ENCODE measurements at places on chromosomes 3 and 15.

GRCh38 chr3:182294256-182294655 is 499.0 kb upstream of the ATP11B start:
- H3K4me3 ChIP-seq: no peak overlapping the region
- no peak overlapping the region for H3K27ac ChIP-seq
- H3K27me3 ChIP-seq: no peaks in the 10 kb centered on the region
- no peaks in the 10 kb centered on the region for H3K4me1 ChIP-seq
- no peak for DNase-seq

DNA sequence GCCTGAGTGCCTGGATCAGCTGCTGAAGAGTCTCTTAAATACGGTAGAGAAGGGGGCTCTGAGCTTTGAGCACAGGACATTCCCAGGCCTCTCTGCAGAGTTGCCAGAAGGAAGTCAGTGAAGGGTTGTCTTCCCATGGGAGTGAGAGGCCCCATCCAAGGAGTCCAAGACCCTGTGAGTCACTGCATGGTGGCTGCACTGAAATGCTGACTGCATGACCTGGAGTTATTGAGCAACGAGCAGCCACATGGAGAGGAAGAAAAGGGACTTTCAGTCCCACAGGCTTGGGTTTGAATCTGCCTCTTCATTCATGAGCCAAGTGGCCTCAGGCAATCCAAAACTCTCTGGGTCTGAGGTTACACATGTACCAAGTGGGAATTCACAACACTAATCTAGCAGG is 69.6 kb upstream of the RASGRF1 start:
- H3K27me3 ChIP-seq: peaks cover 7% of the 10 kb centered on the region
- H3K36me3 ChIP-seq: no peaks in the 10 kb centered on the region
- H3K27ac ChIP-seq: no peak overlapping the region
- H3K4me1 ChIP-seq: no peaks in the 10 kb centered on the region
- H3K4me3 ChIP-seq: no peak overlapping the region

DNA sequence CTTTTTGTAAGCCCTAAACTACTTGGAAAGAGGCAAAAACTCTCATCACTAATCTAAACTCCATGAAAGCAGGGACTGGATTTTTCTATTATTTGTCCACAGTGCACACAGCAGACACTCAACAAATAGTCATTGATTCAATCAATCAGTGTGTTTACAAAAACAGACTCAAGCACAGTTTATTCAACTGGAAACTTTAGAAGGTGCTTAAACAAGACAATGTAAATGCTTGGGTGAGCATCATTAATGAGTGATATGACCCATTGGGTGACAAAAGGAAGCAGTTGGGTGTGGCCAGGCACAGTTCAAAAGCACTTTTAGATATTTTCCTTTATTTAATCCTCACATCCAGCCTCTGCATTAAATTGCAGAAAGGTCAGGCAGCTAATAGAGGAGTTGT is 32.0 kb upstream of the PPP4R2 start:
- no peak overlapping the region for H3K27ac ChIP-seq
- no peaks in the 10 kb centered on the region for H3K27me3 ChIP-seq
- no peak for DNase-seq
- H3K4me1 ChIP-seq: peaks cover 35% of the 10 kb centered on the region
- no peak overlapping the region for H3K4me3 ChIP-seq

DNA sequence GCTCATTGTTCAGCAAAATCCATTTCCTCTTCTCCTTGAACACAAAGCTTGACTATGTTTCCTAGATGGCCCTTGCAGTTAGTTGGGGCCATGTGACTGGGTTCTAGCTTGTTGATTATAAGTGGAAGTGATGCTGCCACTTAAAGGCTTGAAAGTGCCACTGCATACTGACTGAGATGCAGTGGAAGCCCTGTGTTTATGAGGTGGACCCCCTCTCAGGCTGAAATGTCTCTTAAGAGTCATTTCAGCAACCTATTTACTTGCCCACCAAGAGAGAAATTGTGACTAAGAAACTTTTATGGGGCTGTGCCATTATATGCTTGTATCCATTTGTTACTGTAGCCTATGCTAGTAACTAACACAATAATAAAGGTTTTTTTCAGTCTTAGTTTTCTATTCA is 8.4 kb upstream of the ANP32A start:
- H3K4me3 ChIP-seq: no peak overlapping the region
- no peaks in the 10 kb centered on the region for H3K36me3 ChIP-seq
- H3K27ac ChIP-seq: no peak overlapping the region
- H3K4me1 ChIP-seq: peaks cover 15% of the 10 kb centered on the region

DNA sequence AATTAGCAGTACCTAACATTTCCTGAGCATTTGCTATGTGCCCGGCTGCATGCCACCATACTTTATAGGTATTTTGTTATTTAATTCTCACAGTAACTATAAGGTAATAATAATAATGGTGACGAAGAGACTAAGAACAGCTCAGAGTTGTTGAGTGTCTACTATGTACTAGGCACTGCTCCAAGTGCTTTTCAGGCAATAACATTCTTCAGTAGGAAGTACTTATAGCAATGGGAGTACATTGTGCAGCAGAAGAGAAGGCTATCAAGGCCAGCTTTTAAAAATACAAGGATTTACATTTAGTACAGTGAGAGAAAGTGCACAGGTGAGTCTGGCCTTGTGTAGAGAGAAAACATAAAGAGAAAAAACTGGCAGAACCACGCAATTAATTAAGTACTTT is 647.4 kb downstream of the FHIT start:
- H3K4me3 ChIP-seq: no peak overlapping the region
- H3K36me3 ChIP-seq: no peaks in the 10 kb centered on the region
- no peaks in the 10 kb centered on the region for H3K27me3 ChIP-seq
- peaks cover 6% of the 10 kb centered on the region for H3K4me1 ChIP-seq
- DNase-seq: no peak
- no peak overlapping the region for H3K27ac ChIP-seq

- H3K27me3 ChIP-seq: peaks cover 20% of the 10 kb centered on the region
- H3K36me3 ChIP-seq: no peaks in the 10 kb centered on the region
- H3K4me3 ChIP-seq: no peak overlapping the region
- no peak for DNase-seq
- no peak overlapping the region for H3K27ac ChIP-seq
- no peaks in the 10 kb centered on the region for H3K4me1 ChIP-seq
Observed at GRCh38 chr3:155664925-155665695, 79.8 kb downstream of the PLCH1 start.

GRCh38 chr3:53167418-53168174 is 6.6 kb downstream of the PRKCD start:
- H3K36me3 ChIP-seq: no peaks in the 10 kb centered on the region
- no peaks in the 10 kb centered on the region for H3K27me3 ChIP-seq
- DNase-seq: no peak

DNA sequence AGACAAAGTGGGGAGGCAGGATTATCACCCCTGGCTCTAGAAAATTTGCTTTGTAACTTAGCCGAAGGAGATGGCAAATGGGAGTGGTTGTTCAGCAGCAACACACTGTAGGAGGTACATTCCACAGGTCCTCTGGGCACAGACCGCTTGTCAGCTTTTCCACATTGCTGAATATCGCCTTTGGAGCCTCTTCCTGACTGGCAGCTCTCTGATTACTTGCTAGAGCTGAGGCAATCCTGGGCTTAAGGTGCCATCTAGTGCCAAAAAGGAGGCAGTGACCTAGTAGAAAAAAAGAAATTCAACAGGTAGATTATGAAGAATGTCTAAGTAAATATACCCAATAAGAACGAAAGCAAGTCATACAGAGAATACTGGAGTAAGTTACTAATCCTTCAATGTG is 13.1 kb upstream of the SCN5A start:
- H3K36me3 ChIP-seq: no peaks in the 10 kb centered on the region
- no peak overlapping the region for H3K4me3 ChIP-seq
- no peak overlapping the region for H3K27ac ChIP-seq
- no peaks in the 10 kb centered on the region for H3K4me1 ChIP-seq

GRCh38 chr3:150324788-150325187 is 83.3 kb upstream of the TSC22D2 start:
- DNase-seq: no peak
- H3K4me1 ChIP-seq: no peaks in the 10 kb centered on the region
- H3K36me3 ChIP-seq: no peaks in the 10 kb centered on the region
- no peak overlapping the region for H3K27ac ChIP-seq

DNA sequence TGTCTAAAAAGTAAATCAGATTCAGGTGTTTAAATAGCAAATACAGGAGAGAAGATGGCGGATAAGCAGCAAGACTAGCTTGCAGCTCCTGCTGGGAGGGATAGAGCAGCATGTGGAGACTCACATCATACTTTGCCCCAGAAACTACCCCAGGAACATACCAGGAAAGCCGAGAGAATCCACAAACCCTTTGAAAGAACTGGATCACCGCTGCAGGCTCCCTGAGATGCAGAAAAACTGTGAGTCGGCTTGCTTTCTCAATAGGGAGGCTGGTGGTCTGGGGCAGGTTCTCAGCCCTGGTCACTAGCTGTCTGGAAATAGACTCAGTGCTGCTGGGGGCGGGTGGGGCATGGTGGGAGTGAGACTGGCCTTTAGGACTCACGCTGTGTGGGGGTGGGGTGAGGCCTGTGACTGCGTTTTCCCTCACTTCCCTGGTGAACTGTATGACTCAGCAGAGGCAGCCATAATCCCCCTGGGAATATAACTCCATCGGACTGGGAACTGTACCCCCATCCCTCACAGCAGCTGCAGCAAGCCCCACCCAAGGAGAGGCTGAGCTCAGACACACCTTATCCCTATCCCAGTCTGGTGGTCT is 142.8 kb downstream of the CNTN6 start:
- H3K4me3 ChIP-seq: no peak overlapping the region
- H3K27ac ChIP-seq: no peak overlapping the region
- no peak for DNase-seq
- no peaks in the 10 kb centered on the region for H3K27me3 ChIP-seq

DNA sequence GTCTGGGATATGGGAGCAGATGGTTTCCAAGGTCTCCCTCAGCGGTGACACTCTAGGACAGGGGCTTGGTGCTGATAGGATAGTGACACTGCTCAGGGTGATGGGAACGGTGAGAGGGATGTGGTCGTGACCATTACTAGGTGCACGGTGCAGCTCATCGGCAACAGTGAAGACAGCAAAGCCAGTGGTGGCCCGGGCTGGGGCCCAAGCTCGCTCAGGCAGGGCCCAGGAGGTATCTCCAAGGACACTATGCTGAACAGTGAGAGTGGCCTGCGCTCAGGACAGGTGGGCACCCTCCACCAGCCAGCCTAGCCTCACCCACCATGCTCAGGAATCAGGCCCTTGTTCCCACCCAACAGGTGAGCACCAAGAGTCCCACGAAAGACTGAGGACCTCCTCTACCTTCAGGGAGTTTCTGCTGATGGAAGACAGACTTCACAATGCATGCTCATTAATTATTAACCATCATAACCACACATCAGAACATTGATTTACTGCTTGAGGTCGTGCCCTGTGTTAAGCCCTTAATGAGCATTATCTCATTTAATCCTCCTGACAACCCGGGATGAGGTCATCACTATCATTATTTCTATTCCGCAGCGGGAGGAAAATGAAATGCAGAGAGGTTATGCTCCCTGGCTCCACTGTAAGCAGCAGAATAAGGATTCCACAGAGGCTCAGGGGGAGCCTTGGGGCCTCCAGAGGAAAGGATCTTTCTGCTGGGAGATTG is 269.4 kb downstream of the UACA start:
- no peak overlapping the region for H3K4me3 ChIP-seq
- no peak for DNase-seq
- peaks cover 61% of the 10 kb centered on the region for H3K27me3 ChIP-seq

DNA sequence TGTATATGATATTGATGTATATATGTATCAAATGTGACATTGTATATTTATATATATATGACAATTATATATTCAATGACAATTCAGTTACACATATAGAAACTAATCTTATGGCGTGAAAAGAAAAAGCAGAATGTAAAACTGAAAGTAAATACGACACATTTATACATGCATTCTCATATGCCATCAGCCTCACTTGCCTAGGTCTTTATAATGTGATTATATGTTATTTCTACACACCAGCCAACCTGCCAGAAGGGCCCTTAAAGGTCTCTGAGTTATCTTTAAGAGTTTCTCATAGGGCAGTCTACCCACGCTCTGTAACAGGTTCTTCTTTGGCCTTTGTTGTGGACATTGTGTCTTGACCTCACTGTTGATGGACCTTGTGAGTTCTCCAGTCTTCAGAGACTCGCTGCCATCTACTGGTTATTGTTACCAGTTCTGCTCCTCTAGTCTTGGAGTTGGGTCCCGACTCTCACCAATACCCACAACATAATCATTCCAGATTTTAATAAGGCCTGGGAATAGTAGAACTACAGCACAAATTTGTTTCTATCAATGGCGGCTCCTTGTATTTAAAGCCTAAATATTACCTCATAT is 371.5 kb upstream of the GOLIM4 start:
- H3K4me1 ChIP-seq: no peaks in the 10 kb centered on the region
- H3K27ac ChIP-seq: no peak overlapping the region
- H3K27me3 ChIP-seq: no peaks in the 10 kb centered on the region
- no peak for DNase-seq

DNA sequence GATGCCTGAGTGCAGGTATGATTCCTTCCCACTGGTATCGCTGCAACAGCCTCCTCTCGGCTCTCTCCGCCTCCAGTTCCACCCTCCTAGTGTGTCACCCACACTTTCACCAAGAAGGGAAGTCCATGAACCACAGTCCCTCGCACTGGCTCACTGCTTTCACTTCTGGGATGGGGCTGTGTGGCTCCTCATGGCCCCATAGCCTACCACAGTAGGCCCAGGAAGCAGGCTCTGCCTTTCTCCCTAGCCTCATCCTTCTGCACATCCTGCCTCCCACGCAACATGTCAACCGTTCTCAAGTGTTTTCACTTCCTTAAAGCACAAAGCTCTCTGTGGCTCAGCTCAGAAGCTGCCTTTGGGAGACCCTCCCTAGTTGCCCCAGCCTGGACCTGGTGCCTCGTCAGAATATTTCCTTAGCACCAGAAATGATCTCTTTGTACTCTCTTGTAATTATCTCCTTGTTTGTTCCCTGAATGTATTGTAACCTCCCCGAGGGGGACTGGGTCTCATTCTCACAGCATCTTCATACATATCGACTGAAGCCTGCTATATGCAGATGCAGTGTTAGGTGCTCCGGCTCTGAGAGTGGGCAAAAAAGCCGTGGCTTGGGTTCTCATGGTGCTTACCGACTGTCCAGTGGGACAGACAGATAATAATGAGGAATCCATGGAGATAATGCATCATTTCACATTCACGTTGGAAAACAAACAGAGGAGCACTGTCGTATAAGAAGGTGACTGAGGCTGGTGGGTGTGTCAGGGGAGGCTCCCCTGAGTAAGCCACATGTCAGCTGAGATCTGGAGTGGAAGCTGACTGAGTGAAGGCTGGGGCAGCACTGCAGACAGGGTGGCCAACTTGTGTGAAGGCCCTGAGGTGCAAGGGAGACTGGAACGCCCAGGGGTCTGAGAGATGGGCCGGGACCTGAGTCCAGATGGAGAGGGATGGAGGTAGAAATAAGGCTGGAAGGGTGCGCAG is 107.1 kb downstream of the DGKG start:
- peaks cover 17% of the 10 kb centered on the region for H3K4me1 ChIP-seq
- H3K4me3 ChIP-seq: no peak overlapping the region
- no peak for DNase-seq
- no peak overlapping the region for H3K27ac ChIP-seq

- H3K27ac ChIP-seq: peak overlapping the region; percentile 64
- peaks cover 21% of the 10 kb centered on the region for H3K27me3 ChIP-seq
- H3K4me1 ChIP-seq: peaks cover 24% of the 10 kb centered on the region
- no peak overlapping the region for H3K4me3 ChIP-seq
- no peaks in the 10 kb centered on the region for H3K36me3 ChIP-seq
Observed at GRCh38 chr15:66720206-66721010, 18.4 kb downstream of the SMAD6 start.
